ENCODE measurements at places on chromosomes 4 and X.

GRCh38 chr4:152536545-152537182 lies 772 bp upstream of the FBXW7 start:
- DNase-seq: no peak

- no peak for DNase-seq
Measured at GRCh38 chr4:92524131-92524530, 220.4 kb downstream of the GRID2 start.

DNA sequence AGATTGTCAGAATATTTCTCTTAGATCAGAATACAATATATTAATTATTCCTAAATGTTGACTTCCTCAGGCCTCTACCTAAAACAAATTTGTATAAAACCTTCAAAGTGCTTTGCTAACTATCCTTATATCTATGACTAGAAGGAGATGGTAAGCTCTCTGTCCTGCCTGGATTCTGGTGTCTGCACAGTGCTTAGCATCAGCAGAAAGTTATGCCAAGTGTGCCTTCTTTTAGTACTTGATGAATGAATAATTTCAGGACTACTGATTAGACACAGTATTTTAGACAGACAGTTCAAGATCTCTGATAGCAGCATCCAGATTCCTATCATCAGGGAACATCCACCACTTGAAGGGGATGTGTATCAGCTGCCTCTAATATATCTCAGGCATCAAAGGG lies 242.4 kb upstream of the TLL1 start:
- no peak for DNase-seq

- no peak for DNase-seq
Measured at GRCh38 chrX:72027024-72027913, 104.4 kb downstream of the RTL5 start.

DNA sequence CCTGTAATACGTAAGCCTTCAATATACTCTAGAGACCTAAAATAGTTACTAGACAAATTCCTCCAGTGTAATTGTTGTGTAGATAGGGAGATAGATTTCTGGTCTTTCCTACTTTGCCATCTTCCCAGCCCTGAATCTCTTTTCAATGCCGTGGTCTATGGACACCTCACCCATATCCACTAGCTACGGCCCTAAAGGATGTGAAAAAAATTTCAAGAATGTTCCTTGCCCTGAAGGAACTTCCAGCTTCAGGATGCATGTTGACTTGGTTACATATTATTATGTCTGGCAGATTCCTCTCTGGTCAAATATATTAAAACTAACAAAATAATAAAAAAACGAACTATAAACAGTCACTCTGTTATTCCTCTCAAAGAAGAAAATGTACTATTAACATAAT lies 52.4 kb upstream of the TSPAN5 start:
- no peak for DNase-seq

DNA sequence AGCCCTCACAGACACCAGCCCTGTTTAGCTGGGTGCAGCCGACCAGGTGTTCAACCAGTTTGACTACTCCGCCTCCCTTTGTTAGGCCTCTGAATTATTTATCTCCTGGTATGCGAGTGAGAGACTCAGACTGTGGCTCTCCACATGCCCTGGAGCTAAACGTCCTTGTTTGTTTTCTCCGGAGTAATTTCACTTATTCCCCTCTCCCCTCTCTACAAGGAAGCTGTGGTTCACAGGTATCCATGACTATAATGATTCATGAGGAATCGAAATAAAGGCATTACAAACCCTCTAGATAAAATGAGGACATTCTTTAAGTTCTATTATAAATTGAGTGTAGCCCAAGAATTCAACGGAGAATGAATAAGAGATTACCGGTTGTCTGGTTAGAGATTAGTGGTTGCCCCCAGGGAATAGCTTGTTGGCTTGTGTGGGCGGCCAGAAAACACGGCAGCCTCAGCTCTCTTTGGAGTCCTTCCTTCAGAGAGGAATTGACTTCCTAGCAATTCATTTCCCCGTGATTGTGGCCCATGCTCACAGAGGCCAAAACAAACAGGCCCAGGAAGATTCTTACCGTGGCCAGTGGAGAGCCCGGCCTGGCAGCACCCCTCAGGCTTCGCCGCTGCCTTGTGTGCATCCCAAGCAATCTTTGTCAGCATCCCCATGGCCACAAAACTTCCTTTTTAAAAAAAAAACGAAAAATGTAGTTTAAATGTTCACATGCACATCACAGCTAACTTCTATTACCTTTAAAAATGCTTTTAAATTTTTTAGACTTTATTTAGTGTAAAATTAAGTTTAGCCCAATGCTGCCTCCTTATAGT lies 60.2 kb upstream of the CBR4 start:
- DNase-seq: no peak

DNA sequence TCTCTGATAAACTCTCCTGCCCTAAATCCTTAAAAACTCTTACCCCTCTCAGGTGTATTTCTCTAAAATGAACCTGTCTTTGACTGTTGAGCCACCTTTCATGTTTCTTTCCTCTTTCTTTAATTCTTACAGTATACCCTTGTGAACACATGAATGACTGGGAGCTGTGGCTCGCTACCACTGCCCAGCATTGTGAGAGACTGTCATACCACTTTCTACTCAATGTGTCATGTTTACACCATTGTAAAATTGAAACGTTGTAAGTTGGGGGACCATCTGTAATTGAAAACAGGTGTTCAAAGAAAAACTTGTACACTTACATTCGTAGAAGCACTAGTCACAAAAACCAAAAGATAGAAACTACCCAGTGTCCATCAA lies 66.9 kb downstream of the ZNF182 start:
- DNase-seq: no peak

GRCh38 chr4:38326499-38326898 lies 337.5 kb upstream of the KLF3 start:
- DNase-seq: no peak

- no peak for DNase-seq
Measured at GRCh38 chrX:63764946-63765345, 20.1 kb downstream of the ARHGEF9 start.

GRCh38 chr4:122687531-122688061 lies 44.9 kb upstream of the BBS12 start:
- DNase-seq: no peak

DNA sequence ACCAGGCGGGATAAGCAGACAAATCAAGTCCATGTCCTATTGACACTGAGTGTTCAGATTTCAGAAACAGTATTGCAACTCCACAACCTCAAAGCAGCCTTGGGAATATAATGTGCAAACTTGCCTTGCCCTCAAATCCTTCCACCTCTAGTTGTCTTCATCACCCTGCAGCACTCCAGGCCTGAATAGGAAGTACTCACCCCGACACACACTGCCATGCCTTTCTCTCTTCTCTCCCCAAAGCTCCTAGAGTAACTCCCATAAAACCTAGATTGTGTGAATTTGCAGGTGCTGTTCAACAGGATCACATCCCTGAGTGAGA lies 19.6 kb downstream of the ACSL1 start:
- no peak for DNase-seq

DNA sequence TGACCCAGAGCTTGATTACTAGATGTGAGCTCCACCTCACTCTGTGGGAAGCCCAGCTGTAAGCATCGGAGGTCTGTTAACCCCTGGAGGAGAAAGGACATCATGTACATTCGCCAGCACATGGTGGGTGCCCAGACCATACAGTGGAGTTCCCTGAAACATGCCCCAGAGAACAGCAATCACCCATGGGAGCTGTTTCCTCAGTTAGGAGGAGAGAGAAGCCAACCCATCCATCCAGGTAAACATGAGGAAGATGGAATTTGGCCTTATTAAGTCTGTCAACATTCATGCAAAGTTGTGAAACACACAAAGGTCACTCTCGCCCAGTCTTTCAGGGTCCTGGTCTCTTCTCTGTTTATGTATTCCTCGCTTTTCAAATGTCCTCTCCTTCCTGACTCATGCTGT lies 354.7 kb downstream of the ANK2 start:
- no peak for DNase-seq

- DNase-seq: no peak
Measured at GRCh38 chr4:126976850-126977632, 655.7 kb upstream of the INTU start.

- DNase-seq: no peak
Measured at GRCh38 chrX:47093248-47093647, 15.0 kb downstream of the RGN start.

DNA sequence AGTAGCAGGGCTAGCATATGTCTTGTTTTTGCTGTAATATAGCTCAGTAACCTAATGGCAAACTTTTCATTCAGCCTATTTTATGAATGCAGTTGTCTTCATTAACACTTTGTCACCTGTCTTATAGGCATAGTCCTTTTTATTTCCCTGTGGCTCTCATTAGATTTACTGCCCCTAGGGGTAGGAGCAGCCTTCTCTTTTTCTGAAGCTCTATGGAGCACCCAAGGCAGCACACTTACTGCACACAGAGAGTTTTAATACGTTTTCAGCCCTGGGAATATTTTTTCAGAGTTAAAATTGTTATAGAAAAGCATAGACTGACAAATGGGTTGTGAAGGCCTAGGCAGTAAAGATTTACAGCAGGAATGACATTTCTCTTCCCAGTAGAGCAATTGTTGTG lies 406.8 kb downstream of the TMA16 start:
- DNase-seq: no peak

DNA sequence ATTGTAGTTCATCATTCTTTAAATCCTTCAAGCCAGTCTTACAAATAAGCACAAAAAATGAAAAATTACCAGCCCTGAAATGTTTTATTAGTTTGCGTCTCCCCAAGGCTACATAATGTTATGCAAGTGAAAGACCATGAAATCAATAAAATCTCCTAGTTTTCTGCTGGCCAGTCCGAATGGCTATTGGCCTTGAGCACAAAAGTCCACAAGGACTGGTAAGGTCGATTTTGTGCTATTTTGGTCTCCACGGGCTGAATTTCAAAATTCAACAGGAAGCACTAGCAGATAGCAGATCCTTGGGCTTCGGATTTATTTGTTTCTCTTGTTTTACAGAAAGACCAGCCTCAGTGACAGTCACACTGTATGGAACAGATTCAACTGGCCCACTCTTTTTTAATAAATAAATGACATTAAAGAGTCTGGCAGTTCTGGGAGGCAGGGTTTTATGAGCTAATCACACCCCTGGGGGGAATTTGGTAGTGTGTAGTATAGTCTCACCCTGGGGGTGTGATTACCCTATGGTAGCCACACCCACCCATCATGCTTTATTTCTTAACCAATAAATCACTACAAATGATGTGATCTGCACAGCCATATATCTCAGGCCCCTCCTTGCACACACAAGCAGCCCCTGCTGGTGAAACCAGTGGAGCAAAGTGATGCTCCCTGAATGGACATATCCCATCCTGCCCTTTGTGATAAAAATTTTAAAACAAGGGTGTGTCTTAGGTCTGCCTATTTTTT lies 51.1 kb upstream of the TMEM33 start:
- DNase-seq: no peak

GRCh38 chrX:119726900-119727555 lies 31.4 kb upstream of the SOWAHD start:
- no peak for DNase-seq

- DNase-seq: no peak
Measured at GRCh38 chr4:150242820-150243458, 164.7 kb downstream of the DCLK2 start.

DNA sequence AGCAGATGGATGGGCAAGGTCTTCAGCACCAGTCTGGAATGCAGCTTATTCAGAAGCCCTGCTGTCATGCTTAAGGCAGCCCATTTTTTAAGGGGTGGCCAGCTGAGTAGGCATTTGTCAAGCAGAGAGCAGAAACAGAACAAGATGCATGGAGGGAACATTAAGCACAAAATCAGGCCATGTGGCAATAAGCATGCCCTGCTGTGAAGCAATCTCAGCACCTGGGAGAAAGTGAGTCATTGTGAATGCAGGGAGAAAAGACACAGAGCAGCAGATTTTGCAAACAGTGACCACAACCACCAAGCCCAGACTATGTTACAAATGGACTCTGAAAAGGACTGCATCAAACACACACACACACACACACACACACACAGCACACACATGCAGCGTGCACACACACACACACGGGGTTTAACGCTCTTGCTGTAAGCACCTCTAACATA lies 94.1 kb upstream of the GALNT7 start:
- DNase-seq: peak; percentile 90

GRCh38 chr4:176377780-176378179 lies 58.0 kb downstream of the SPCS3 start:
- DNase-seq: no peak

GRCh38 chr4:151922811-151923210 lies 162.0 kb upstream of the GATB start:
- DNase-seq: no peak

DNA sequence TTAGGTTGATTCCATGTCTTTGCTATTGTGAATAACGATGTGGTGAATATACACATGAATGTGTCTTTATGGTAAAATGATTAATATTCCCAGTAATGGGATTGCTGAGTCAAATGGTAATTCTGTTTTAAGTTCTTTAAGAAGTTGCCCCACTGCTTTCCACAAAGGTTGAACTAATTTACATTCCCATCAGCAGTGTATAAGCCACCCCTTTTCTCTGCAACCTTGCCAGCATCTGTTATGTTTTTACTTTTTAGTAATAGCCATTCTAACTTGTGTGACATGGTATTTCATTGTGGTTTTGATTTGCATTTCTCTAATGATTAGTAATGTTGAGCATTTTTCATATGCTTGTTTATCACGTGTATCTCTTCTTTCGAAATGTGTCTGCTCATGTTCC lies 503.3 kb downstream of the PCDH18 start:
- no peak for DNase-seq

GRCh38 chr4:55393461-55394320 lies 2.1 kb upstream of the TMEM165 start:
- DNase-seq: no peak

GRCh38 chr4:110250023-110250387 lies 51.6 kb upstream of the ELOVL6 start:
- no peak for DNase-seq

GRCh38 chr4:16257611-16258010 lies 31.3 kb upstream of the TAPT1 start:
- DNase-seq: no peak

DNA sequence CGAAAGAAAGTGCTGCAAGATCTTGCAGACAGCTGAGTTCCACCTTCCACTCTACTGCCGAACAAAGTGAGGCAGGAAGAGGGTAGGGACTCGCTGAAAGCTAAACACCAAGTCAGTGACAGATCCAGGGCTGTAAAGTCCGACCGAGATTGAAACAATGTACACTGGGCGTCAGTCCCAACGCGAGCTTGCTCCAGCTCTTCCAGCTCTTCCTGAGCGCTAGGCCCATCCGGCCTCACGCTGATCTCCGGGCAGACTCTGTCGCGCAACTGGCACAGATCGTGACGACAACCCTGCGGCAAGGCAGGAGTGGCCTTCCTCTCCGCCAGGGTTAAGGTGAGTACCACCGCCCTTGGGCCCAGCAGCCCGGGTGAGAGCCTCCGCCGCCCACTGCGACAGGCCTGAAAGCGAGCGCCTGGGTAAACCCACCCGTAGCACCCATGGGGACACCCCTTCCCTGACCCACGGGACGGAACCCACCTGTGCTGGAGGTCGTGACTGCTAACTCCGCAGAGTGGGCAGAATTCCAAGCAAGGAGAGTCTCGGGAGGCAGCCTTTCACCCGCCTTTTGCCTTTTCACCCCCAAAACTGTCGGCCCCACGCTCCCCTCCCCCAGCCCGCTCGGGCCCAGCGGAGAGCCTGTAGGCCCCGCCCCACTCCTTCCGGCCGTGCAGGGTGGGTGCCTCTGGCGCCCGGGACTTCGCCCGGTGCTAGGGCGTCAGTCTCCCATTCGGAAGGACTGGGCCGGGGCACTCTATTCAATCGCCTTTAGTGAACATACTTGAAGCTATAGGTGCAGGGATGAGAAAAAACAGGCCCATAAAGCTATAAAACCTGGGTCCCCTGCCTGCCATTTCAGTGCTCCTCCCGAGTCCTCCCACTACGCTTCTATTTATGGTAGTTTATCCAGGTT lies at the start of gene TMLHE:
Gene TMLHE, minus strand, starts transcription at position 641 of the 913 bp plus-strand sequence. CDS start 67,676 bp downstream, outside the sequence.
- DNase-seq: no peak

GRCh38 chr4:185958094-185958747 lies 110.7 kb upstream of the TLR3 start:
- DNase-seq: no peak

- DNase-seq: no peak
Measured at GRCh38 chrX:46750889-46751288, 8.0 kb downstream of the SLC9A7 start.

All from cerebellar nuclear complex (tissue), 1 donor.